ENCODE measurements at places on chromosomes 5 and 9. TPM values are rescaled to one million over a fixed set of nuclear protein-coding genes. Genes with fewer than 3 reads are reported as not detected.

GRCh38 chr5:9239626-9240025 is 306.2 kb downstream of the SEMA5A start:
- DNase-seq, result no peak

GRCh38 chr9:3677541-3677940 is 151.7 kb upstream of the RFX3 start:
- DNase-seq, result no peak

The RICTOR gene
- 96.2 TPM for total RNA-seq

- no peak for DNase-seq
Observed at GRCh38 chr9:131239161-131239975, 36.9 kb downstream of the FAM78A start.
